Suprapubic skin (tissue), 4 donors: ENCODE measurements at places on chromosomes 6 and 20. TPM values are rescaled to one million over a fixed set of nuclear protein-coding genes. Genes with fewer than 3 reads are reported as not detected.

The ETV7 gene
- 7.0 TPM for total RNA-seq

- no peak for DNase-seq
Measured at GRCh38 chr6:111552241-111552744, 53.4 kb downstream of the TRAF3IP2 start.

The SIM1 gene
- total RNA-seq = 0.51 TPM

GRCh38 chr6:140538926-140539325 is 1164.5 kb upstream of the CITED2 start:
- DNase-seq = no peak

GRCh38 chr6:73451223-73452106 is 632 bp downstream of the CGAS start:
- DNase-seq = peak; percentile 65

GRCh38 chr20:42435230-42435629 is 754.5 kb downstream of the PTPRT start:
- no peak for DNase-seq

DNA sequence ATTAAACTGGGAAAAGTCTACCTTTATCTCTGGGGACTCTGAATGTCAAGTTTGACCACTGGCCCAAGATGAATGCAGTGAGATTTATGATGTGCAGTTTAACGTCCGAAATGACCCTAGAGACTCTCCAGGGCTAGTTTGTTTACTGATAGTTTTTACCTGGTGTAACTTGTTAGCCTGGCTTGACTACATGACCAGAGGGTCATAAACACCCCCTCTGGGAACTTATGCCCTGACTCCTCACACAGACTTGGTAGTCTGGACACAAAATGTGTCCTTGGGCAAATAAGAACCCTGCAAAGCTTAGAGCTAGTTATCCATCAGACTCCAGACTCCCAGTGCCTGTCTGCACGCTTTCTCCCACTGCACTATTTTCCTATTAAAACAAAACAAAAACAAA is 606.5 kb downstream of the HACE1 start:
- DNase-seq = no peak

GRCh38 chr6:1984346-1984994 is 260.9 kb downstream of the GMDS start:
- DNase-seq = no peak

- no peak for DNase-seq
Measured at GRCh38 chr6:126056355-126057004, 70.1 kb downstream of the TRMT11 start.

GRCh38 chr6:158188591-158188990 is 20.4 kb downstream of the GTF2H5 start:
- DNase-seq = no peak

- DNase-seq = no peak
Measured at GRCh38 chr6:139760128-139760527, 385.7 kb upstream of the CITED2 start.

DNA sequence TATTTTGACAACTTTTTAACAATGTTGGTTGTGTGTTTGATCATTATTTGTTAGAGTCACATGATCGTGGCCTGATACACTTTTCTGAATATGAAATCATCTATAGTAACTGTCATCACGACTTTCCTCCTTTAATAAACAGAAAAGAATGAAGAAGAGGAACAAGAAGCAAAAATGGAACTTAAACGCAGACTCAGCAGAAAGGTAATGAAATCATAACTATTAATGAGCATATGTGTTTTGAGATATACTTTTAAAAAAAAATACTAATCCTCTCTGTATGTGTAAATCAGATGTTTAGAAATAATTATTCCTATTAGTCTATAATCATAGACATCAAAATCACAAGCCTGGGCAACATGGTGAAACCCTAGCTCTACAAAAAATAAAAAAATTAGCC is 60.1 kb upstream of the LTV1 start:
- DNase-seq = no peak

The HTR1E gene
- total RNA-seq = not detected

The FAM110A gene
- 30.1 TPM for total RNA-seq

The EPB41L2 gene
- total RNA-seq = 26.8 TPM

DNA sequence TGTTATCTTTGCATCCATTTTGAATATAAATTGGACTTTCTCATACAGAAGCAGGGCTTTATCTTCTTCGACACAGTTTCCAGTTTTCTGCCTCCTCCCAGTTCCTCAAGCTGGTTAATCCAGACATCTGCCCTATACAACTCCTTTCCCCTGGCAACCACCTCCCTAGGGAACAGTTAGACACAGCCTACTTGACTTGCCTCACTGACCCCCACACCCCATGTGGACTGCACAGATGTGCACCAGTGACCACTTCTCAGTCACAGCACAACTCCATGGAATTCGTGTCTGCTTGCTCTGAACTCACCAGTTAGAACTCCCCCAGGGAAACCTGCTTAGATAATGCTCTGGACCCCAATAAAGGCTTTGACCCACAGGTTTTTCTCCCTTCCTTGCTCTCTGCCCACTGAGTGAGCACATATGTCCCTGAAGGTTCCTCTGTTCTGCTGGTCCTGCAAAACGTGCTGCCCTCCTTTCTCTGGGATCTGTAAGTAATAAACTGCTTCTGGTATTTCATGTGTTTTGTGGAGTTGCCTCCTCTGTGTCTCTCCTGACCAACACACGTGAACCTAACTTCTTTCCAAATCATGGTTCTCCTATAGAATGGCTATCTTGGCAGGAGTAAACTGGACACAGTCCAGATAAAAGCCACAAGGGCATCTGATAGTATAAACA is 351.2 kb downstream of the CD83 start:
- DNase-seq = no peak

The TRIM40 gene
- total RNA-seq = not detected

DNA sequence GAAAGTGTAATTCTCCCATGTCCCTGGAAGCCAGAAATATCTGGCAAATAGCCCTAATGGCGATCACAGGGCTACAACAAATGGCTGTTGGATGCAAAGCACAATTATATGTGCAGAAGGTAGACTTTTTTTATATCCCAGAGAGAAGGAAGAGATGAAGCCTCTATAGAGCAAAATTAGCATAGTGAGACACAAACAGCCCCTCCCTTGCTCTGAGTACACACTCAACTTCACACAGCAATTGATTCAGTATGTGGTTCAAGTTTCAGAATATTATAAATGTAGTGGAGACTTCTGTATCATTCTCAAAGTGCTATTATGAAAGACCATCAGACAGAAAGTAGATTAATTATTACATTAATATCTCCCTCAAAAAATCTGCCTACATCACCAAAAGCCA is 246.5 kb upstream of the TBX18 start:
- no peak for DNase-seq

DNA sequence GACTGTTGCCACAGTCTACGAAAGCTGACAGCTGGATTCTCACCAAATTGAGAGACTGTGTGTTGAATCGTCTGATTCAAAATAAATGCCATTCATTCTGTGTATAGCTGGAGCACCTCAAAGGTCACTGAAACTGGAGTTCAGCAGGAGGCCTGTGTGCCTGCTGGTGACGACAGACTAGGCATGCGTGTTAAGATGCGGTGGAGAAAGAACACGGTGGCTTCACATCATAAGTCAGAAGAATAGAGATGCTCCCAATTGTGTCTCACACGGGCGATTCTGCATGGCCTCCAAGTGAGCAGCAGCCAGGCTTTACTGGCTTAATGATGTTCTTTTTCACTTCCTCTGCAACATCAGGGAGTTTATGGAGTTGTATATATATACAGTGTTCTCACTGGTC is 32.3 kb downstream of the SNHG17 start:
- no peak for DNase-seq
